ENCODE measurements at places on chromosomes 12 and 14.

GRCh38 chr12:48966177-48966895, 5.2 kb downstream of the WNT10B start:
- DNase-seq, result no peak

DNA sequence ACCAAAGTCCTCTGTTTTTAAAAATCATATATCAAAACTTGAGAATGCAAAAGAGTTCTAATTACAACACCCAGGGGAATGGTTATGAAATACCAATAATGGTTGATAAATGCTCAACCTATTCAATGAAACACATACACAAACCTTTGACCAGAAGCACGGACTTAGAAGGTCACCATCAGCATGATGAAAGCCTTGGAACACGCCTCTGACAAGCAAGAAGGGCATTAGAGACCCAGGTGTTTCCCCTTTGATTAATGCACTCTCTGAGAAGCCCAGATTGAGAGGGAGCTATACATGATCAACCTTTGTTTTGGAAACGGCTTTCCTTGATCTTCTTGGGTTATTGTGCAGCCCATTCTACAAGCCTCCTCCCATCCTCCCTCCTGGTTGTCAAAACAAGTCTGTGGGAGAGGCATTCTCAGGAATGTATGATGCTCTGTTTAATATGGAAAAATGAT, 69.0 kb downstream of the ZFP36L1 start:
- DNase-seq, result no peak

DNA sequence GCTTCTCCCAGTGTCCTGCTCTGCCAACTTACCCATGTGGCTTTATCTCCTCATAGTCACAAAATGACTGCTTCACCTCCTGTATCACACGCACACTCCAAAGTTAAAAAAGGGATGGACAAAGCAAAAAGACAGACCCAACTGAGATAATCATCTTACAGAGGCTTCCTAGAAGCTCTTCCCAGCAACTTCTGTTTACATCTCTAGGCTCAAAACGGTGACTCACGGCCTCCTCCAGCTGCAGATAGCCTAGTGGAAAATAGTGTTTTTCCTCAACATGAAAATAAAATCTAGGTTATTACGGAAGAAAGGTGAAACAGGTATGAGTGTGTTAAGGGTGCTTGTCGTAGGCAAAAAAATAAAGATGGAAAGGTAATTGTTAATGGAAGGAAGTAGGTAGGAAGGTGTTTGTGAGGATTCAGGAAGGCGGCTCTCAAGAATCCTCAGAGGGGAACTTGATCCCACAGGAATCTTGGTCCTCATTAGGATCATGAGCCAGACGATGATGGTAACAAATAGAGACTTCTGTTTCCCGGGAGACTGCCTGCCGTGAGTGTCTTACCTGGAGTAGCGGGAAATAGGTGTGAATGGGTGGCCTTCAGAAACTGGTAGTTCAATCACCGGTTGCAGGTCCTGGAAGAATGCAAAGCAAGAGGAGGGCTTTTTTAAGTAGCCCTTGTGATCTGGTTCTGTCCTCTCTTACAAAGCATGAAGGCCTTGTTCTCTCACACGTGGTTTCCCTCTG, 487.5 kb upstream of the TMEM132C start:
- no peak for DNase-seq

DNA sequence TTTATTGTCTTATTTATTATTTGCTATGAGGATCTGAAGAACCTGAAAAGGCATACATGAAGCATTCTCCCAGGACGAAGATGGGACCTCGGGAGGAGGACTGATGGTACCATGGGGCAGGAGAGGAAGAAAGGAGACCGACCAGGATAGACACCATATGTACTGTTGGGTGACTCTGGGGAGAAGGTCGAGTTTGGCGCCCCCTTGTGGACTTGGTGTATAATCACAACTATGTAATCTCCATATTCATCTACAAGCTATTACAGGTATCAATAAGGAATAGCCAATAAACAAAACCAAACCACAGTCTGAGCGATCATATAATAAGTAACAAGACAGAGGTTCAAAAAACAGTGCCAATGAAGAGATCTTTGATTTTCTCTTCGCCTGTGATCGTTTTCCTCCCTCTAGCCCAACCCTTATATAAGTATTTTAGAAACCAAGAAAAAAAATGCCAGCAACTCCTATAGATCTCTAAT, 139.1 kb downstream of the SPTSSA start:
- DNase-seq, result peak; percentile 66

DNA sequence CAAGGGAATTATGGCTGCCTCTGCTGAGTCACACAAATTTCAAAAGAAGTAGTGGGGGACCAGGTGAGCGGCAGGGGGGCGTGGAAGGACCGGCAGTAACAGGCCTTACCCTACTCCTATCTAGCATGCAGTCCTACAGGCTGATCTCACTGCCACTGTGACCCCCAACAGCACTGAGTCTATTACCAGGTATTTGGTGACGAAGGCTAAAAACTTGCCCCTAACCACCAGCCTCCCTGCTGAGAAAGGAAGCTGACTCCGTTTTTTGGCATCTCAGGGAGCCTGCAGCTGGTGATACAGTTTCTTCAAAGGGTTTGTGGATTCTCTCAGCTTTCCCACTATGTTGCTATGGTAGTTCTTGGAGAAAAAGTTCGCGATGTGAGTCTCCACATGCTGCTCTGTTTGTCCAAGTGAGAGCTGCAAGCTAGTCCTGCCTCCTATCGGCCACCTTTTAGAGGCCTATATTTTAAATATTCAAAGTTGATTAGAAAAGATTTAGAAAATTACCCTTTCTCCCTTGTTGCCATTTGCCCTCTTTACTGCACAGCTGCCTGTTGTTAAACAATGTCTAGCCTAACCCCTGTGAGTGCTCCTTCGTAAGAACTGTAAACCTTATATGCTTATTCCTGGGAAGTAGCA, 57.1 kb upstream of the SLCO1B1 start:
- no peak for DNase-seq

- DNase-seq, result no peak
Observed at GRCh38 chr14:80979951-80980350, 24.5 kb downstream of the TSHR start.

DNA sequence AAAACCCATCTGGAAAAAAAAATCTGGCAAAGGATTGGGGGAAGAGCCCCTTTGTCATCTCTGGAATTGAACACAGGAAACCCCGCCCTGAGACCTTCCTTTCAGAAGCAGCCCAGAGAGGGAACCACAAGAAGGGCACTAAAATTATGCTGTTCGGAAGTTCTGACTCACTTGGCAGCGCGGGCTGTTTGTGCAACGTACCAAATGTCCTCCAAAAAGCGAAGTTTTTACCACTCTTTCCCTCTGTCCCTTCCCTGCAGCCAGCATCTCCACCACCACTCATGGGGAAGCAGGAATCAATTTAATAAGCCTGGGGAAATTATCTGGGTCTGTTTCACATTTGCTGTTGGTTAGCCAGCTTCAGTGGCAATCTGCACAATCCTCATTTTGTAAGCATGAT, 3.2 kb upstream of the SYNE3 start:
- peak; percentile 69 for DNase-seq

DNA sequence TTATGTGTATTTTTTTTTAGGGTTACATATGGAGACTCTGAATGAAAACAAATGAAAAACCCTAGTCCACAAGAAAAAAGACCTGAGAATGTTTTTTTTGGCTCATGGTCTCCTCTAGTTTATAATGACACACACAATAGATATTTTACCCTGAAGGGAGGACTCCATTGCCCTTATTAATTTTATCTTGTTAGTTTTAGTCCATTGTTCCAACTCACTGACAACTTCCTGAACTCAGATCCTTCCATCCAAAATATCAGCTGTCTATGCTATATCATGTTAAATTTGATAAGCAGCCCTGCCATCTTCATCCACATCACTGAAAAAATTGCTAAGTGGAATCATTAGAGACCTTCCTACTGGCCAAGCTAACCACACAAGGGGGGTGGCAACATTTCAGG, 232.1 kb downstream of the MON2 start:
- no peak for DNase-seq

DNA sequence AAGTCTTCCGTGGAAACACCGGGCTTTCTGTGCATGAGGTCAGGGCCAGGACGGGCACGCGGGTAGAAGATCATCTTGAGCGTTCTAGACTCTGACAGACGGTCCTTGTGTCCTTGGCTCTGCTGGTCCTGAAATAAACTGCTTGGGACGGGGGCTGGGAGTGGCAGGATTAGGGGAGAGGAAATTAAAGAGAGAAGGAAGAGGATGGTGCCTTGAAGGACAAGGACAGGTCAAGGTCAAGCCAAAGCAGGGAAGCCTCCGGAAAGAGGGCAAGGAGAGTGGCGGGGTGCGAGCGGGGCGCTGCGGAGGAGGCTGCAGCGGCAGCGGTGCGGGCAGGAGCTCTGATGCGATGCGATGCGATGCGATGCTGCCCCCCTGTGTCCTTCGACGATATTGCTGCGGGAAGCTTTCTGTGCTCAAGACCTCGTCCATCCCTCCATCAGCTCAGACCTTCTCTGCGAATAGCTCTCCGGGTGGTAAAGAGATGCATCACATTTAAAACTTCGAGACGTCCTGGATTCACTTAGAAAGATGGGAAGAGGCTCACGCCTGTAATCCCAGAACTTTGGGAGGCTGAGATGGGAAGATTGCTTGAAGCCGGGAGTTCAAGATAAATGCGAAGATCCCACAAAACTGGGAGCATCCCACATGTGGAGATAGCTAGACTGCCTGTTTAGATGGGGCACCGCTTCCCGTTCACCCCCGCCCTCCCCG, 110.1 kb upstream of the TMEM132D start:
- DNase-seq, result no peak

DNA sequence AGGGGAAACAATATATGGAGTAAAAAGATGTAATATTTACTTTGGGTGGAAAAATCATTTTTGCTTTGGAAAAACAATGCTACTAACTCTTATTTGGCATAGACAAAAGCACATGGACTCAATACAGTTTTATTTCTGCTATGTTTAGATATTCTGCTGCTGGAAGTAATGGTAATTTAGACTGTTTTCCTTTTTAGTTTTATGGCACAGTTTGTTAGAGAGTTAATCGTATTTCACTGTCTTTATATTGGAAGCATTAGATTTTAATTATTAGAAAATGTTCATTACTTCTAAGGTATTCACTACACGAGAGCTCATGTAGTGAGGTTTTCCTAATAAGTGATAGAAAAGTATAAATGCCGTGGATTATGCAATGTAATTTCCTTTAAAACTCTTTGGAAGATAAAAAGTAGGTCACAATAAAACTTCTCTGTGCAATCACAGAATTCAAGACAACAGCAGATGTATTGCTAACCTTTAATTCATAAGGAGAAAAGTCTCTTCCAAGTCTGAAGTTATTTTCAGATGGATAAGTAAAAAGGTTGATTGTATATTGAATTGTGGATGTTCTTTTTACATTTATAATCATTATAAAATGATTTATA, 851.8 kb downstream of the TMTC2 start:
- no peak for DNase-seq

DNA sequence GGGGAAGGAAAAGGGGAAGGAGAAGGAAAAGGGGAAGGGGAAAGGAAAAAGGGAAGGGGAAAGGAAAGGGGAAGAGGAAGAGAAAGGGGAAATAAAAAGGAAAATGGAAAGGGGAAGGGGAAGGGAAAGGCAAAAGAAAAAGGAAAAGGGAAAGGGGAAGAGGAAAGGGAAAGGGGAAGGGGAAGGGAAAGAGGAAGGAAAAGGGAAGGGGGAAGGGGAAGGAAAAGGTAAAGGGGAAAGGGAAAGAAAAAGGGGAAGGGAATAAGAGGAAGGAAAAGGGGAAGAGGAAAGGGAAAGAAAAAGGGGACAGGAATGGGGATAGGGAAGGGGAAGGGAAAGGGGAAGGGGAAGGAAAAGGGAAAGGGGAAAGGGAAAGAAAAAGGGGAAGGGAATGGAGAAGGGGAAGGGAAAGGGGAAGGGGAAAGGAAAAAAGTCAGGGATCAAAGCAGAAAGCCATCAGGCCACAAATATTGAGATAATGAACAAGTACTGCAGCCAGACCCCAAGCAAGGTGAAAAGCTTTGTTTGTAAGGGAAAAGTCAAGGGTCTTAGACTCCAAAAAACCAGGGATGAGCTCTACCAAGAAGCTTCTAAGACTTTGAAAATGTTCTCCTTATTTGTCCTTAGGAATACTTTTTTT, 20.0 kb downstream of the DICER1 start:
- no peak for DNase-seq

DNA sequence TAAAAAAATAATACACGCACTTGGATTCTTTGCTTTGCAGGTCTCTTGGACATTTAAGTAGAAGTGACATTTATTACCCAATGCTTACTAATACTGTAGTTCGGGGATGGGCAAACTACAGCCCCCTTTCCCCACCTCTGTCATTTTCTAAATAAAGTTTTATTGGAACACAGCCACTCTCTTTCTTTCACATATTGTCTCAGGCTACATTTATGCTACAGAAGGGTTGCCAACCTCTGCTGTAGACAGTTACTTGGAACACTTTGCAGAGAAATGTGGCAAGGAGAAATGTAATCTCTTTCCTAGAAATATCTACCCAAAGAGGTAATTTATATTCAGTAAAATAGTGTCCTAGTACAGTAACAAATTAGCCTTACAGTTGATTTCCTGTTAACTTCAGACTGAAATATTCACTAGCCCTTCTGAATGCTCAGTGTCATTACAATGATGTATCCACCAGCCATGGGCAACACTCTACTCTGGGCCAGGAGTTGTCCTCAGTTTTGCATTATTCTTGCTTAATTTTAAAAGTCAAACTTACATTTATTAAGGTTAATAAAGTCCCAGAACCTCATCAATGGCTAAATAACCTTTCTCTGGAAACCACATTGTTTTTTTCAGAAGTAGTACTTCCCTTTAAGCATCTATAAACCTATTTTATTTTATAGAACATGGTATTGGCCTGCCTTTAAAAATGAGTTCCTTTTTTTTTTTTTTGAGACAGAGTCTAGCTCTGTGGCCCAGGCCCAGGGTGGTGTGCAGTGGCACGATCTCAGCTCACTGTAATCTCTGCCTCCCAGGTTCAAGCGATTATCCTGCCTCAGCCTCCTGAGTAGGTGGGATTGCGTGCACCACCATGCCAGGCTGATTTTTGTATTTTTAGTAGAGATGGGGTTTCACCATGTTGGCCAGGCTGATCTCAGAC, 269.6 kb upstream of the AMIGO2 start:
- no peak for DNase-seq

GRCh38 chr12:95723693-95724384, 66.7 kb downstream of the NTN4 start:
- DNase-seq, result no peak

GRCh38 chr12:57093415-57094207, 4.7 kb downstream of the NAB2 start:
- DNase-seq, result peak; percentile 65

GRCh38 chr12:18250313-18250916, 10.9 kb upstream of the PIK3C2G start:
- DNase-seq, result no peak

DNA sequence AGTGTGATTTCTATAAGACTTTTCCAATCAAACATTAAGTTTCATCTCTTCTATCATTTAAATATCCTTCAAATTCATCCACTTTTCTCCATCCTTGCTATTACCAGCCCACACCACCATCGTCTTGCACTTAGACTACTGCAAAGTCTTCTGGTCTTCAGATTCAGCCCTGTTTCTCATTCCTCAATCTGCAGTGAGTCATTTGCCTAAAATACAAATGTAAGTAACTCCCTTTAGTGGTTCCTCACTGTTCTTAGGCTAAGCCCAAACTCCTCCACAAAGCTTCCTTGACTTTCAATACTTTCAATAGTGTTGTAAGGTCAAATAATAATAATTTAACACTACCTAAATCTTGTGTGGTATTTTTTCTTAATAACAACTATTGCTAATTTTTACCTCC, 83.3 kb downstream of the PLEKHG7 start:
- DNase-seq, result no peak

Data from CD4-positive, alpha-beta T cell treated with Interleukin-1 beta for 1 hour (primary cell).